Chondrocyte (in vitro differentiated cells): ENCODE measurements at places on chromosomes 16 and 17. TPM values are rescaled to one million over a fixed set of nuclear protein-coding genes. Genes with fewer than 3 reads are reported as not detected.

DNA sequence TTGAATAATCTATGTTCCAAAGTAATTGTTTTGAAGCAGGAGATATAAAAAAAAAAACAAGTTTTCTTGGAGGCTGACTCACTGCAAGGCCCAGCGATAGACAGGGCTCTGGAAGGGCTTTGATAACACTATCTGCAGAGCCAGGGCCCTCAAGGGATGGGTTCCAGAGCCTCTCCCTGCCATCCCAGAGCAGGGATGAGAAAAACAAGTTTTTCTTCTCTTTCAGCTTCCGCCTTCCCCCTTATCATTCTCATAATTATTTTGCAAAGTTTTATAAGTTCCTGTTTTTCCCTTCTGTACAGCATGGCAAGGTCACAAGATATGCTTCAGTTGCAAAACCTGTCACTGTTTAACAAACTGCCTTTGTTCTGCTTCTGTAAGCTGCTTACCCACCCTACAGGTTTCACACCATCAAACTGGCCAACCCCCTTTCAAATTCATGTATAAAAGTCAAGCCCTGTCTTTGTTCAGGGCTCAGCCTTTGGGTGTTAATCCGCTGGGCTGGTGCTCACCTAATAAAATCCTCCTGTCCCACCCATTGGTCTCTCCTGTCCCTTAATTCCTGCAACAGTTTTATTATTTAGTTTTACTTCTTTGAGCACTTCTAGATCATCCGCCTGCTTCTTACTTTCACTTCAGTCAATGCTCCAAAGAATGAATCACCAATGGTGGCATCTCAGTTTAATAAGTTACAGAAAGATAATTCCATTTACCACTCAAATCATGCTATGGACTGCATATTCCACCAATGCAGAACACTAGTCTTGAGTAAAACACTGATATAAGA is 5.6 kb upstream of the THUMPD1 start:
- no peak overlapping the region for H3K27ac ChIP-seq
- H3K4me1 ChIP-seq: peaks cover 2% of the 10 kb centered on the region
- DNase-seq: no peak

- H3K36me3 ChIP-seq: peaks cover 29% of the 10 kb centered on the region
- no peak for DNase-seq
- H3K4me1 ChIP-seq: peaks cover 53% of the 10 kb centered on the region
- H3K4me3 ChIP-seq: peak overlapping the region; percentile 97
- no peaks in the 10 kb centered on the region for H3K27me3 ChIP-seq
Observed at GRCh38 chr17:1714980-1715802, 5.0 kb upstream of the TLCD2 start.

DNA sequence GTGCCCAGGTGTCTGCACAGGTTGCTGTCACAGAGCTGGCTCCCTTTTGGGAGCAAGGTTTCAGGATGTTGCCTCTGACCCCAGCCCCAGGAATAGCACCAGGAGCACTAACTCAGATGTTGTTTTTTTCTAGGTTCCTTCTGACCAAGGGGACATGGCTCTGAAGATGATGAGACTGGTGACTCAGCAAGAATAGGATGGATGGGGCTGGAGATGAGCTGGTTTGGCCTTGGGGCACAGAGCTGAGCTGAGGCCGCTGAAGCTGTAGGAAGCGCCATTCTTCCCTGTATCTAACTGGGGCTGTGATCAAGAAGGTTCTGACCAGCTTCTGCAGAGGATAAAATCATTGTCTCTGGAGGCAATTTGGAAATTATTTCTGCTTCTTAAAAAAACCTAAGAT is 28.1 kb downstream of the SCPEP1 start:
- H3K27ac ChIP-seq: no peak overlapping the region
- H3K4me1 ChIP-seq: peaks cover 2% of the 10 kb centered on the region
- no peak for DNase-seq
- H3K27me3 ChIP-seq: peaks cover 3% of the 10 kb centered on the region
- H3K36me3 ChIP-seq: peaks cover 8% of the 10 kb centered on the region

- peaks cover 2% of the 10 kb centered on the region for H3K27me3 ChIP-seq
- no peaks in the 10 kb centered on the region for H3K4me1 ChIP-seq
- DNase-seq: no peak
- no peak overlapping the region for H3K27ac ChIP-seq
Observed at GRCh38 chr16:51698647-51699046, 547.6 kb upstream of the SALL1 start.

GRCh38 chr17:18315562-18315922 is 449 bp downstream of the SMCR8 start:
- H3K27ac ChIP-seq: peak overlapping the region; percentile 98
- peak overlapping the region; percentile 95 for H3K4me3 ChIP-seq
- peaks cover 75% of the 10 kb centered on the region for H3K4me1 ChIP-seq
- no peaks in the 10 kb centered on the region for H3K27me3 ChIP-seq
- no peak for DNase-seq
- no peaks in the 10 kb centered on the region for H3K36me3 ChIP-seq

DNA sequence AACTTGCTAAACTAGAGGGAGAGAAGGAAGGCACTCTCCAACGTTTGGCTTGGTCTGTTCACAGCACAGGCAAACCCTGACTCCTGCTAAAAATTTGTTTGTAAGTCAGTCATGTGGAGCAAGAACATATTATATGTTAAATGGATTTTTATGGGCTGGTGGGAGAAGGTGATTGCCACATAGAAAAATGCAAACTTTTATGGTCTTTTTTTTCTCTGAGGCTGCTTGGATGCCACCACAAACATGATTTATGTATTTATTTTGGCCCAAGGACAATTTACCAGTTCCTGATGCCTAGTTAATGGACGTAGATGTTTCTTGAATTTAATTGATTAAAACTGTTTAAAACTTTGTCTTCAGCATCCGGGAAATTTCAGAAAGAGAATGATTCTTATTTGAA is 274.2 kb upstream of the MYOCD start:
- peaks cover 8% of the 10 kb centered on the region for H3K4me1 ChIP-seq
- no peak overlapping the region for H3K27ac ChIP-seq
- no peaks in the 10 kb centered on the region for H3K36me3 ChIP-seq
- H3K4me3 ChIP-seq: no peak overlapping the region

GRCh38 chr17:70344386-70345060 is 175.2 kb downstream of the KCNJ2 start:
- no peak overlapping the region for H3K27ac ChIP-seq
- no peak for DNase-seq
- H3K27me3 ChIP-seq: peaks cover 5% of the 10 kb centered on the region
- no peak overlapping the region for H3K4me3 ChIP-seq
- H3K4me1 ChIP-seq: no peaks in the 10 kb centered on the region

GRCh38 chr17:72359274-72359673 is 238.5 kb downstream of the SOX9 start:
- DNase-seq: no peak
- no peak overlapping the region for H3K27ac ChIP-seq
- H3K27me3 ChIP-seq: peaks cover 1% of the 10 kb centered on the region
- H3K4me1 ChIP-seq: peaks cover 25% of the 10 kb centered on the region

DNA sequence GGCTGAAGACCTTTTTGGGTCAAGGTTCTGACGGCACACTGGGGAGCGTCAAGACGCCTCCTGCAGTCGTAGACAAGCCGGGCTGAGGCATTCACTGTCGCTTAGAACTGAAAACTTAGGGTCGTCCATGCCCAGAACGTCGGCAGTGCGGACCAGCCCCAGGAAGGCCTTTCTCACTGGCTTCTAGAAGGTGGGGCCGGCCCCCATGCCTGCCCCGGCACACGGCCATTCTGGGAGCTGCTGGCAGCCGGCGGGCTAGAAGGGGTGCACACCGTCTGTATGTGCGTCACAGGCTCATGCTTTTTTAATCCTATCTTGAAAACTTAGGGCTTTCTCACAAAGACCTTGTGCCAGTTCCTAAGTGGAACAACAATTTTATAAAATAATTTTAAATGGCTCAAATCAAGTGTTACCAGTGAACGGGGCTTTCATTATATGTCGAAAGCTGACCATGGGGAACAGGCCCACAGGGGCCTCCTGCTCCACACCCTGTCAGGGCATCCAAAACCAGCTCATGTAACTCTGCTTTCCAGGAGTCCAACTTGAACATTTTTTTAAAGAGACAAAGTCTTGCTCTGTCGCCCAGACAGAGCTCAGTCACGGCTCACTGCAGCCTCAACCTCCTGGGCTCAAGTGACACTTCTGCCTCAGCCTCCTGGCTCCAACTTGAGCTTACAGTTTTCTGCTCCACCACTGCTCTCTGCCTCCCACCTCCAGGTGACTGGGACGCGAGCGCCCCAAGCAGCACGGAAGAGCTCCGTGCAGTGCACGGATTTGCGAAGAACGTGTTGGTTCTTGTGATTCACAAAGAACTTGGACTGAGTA is 111.2 kb downstream of the ANKRD11 start:
- H3K4me3 ChIP-seq: no peak overlapping the region
- H3K27me3 ChIP-seq: no peaks in the 10 kb centered on the region
- peak; percentile 32 for DNase-seq

DNA sequence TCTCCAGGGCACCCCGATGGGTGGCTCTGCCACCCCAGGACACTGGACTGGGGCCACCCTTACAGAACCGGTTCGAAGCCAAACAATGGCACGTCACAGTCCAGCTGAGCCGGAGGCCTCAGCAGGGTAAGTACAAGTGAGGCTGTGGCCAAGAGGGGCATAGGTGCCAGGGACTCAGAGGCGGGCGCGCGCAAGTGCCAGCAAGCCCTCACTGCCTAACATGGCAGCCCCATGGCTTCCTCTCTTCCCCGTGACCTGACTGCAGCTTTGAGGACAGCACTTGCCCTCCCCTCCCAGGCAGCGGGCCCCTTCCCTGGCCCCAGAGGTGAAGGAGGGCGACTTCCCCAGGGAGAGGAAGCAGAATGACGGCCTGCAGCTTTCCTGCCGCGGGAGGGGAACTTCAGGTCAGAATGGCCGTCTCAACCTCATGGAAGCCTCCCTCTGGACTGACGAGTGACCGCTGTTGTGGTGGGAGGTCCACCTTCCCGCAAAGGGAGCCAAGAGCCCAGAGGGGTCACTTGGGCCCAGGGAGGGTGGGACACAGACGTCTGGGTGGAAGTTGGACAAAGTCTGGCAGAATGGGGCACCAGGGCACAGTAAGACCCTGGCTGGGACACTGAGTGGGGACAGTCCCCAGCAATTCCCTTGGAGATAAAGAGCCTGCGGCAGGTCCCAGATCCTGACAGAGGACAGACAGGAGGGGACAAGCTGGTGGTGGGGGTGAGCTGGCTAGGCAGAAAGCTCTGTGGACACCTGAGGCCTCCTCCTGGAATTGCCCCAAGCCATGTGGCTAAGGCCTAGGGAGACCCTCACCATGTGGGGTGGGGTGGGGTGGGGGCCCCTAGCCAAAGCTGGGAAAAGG is 52.1 kb upstream of the TOB1 start:
- peak overlapping the region; percentile 32 for H3K27ac ChIP-seq
- H3K36me3 ChIP-seq: no peaks in the 10 kb centered on the region
- no peak for DNase-seq

GRCh38 chr17:44786551-44787081 is 27.8 kb downstream of the ADAM11 start:
- H3K4me1 ChIP-seq: peaks cover 16% of the 10 kb centered on the region

- no peak overlapping the region for H3K27ac ChIP-seq
- peaks cover 3% of the 10 kb centered on the region for H3K4me1 ChIP-seq
- H3K27me3 ChIP-seq: peaks cover 2% of the 10 kb centered on the region
- peak; percentile 42 for DNase-seq
Observed at GRCh38 chr16:88367560-88367959, 15.2 kb upstream of the ZNF469 start.

DNA sequence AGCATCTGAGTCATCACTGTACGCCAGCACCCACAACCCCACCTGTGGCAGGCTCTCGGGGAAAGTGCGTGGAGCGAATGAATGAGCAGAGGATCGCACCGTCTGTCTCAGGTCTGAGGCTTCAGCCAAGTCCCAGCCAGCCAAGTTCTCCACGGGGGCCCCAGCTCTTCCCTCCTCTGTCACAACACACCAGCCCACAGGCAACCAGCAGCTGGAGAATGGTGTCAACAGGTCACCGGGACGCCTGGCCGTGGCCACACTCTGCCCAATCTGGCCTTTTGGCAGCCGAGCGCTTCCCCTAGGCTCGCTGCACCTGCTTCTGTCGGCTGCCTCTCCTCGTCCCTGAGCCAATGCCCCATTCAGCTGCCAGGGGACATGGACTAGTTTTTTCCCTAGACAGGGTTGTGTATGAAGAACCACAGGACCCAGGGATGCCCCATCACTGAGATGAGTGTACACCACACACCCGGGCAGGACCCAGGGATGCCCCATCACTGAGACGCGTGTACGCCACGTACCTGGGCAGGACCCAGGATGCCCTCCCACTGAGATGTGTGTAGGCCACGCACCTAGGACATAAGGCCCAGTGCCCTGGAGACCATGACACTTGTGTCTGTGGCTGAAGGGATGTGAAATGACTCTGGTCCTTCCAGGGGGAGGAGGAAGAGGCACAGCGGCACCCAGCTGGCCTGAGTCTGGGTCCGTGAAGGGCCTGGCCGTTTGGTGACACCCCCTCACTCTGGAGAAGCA is 52.8 kb downstream of the ABR start:
- no peaks in the 10 kb centered on the region for H3K27me3 ChIP-seq
- peaks cover 7% of the 10 kb centered on the region for H3K36me3 ChIP-seq
- no peak for DNase-seq
- no peak overlapping the region for H3K4me3 ChIP-seq
- H3K27ac ChIP-seq: no peak overlapping the region

GRCh38 chr17:31283841-31284240 is 13.2 kb downstream of the OMG start:
- no peak overlapping the region for H3K27ac ChIP-seq
- no peak for DNase-seq
- H3K4me3 ChIP-seq: no peak overlapping the region

DNA sequence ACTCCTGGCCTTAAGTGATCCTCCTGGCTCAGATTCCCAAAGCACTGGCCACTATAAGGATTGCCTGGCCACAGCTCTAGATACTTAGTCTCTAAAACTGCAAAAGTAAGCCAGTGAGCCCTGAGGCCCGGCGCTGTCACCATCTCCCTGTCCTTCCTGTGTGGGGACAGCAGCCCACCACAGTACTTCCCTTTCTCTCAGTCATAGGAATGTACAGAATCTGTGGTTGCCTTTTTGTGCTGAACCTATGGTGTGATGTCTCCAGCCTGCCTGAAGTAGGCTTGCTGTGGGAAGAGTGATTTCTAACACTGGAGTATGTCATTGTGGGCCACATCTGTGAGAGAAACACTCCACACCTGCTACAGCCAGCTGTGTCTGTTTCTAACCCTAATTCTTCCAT is 24.7 kb downstream of the NTAN1 start:
- H3K4me3 ChIP-seq: no peak overlapping the region
- no peak for DNase-seq
- H3K36me3 ChIP-seq: peaks cover 51% of the 10 kb centered on the region
- no peaks in the 10 kb centered on the region for H3K27me3 ChIP-seq

DNA sequence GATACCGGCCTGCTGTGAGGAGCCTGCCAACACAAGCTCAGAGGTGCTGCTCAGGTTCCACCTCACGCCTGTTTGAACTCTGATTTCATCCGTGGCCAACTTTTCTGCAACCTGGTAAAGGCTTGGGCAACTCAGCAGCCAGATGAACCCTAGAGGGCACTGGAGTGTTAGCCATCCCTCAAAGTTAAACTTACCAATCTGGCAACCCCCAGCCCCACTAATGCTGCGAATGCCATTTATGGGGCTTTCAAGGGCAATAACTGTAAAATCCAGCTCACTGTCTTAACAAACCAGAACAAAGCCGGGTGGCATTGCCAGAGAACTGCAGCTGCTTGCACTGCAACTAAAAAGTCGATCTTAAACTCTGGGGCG is 105.5 kb downstream of the AXIN2 start:
- H3K4me1 ChIP-seq: peaks cover 20% of the 10 kb centered on the region
- no peaks in the 10 kb centered on the region for H3K36me3 ChIP-seq
- H3K27ac ChIP-seq: no peak overlapping the region
- DNase-seq: no peak

RBFOX1 gene
- not detected in 3 replicates for total RNA-seq

KRTAP4-3 gene
- total RNA-seq: not detected in 3 replicates

CNTNAP4 gene
- not detected in 3 replicates for total RNA-seq

KRTAP4-6 gene
- not detected in 3 replicates for total RNA-seq

C17orf100 gene
- total RNA-seq: 2.0 to 3.0 TPM (median 2.9 TPM) in 3 replicates

CLEC19A gene
- total RNA-seq: not detected in 3 replicates

ABAT gene
- 2.1 to 3.1 TPM (median 2.1 TPM) in 3 replicates for total RNA-seq
